ENCODE measurements at places on chromosomes 11 and 22.

GRCh38 chr11:112459001-112459400, 198.3 kb upstream of the PLET1 start:
- DNase-seq = no peak

DNA sequence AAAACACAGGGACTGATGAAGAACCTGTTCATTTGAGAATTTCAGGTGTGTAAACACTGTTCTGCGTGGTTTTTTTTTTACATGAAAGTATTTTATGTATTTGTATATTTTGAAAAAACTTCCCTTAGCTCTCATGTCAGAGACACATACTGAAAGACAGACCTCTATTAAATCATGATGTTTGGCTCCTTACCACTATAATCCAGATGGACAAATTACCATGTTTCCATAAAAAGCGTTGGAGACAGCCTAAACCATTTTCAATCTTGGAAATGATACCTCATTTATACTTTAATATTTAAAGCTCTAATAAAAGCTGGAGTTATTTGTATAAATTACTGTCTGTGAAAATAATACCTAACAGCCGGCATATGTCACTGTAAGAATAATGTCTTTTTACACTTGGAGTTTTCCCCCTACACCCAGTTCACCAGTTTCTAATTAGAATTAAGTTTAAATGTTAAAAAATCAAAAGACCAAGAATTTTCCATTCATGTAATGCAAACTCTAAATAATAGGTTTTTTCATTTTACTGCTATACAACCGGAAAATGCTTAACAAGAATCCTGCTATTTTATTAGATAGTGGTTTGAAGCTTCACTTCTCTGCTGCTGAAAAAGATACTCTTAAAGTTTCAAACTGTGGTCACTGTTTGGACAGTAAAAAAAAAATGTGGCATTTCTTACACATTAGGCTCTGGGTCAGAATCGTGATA, 30.8 kb downstream of the APLP2 start:
- DNase-seq = no peak

DNA sequence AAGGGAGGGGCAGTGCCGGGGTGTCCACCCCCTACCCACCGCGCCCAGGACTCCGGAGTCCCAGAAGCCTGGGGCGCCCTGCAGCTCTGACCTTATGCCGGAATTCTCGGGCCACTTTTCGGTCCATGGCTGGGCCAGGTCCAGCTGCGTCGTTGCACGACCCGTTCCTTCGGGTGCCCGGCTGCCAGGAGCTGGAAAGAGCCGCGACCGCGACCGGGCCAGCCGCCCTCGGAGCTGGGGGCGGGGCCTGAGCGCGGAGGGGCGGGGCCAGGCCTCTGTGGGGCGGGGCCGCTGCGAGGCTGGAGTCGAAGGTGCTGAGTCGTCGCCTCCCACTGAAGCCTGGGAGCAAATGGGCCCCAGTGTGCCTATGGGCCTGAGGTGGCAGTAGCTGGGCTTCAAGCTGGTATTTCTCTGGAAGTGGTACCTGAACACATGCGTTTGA, at the start of gene USH1C:
Gene USH1C (minus strand): TSS at position 236 of the 442 bp plus-strand sequence. CDS start 109 bp downstream, at position 127.
- no peak for DNase-seq

DNA sequence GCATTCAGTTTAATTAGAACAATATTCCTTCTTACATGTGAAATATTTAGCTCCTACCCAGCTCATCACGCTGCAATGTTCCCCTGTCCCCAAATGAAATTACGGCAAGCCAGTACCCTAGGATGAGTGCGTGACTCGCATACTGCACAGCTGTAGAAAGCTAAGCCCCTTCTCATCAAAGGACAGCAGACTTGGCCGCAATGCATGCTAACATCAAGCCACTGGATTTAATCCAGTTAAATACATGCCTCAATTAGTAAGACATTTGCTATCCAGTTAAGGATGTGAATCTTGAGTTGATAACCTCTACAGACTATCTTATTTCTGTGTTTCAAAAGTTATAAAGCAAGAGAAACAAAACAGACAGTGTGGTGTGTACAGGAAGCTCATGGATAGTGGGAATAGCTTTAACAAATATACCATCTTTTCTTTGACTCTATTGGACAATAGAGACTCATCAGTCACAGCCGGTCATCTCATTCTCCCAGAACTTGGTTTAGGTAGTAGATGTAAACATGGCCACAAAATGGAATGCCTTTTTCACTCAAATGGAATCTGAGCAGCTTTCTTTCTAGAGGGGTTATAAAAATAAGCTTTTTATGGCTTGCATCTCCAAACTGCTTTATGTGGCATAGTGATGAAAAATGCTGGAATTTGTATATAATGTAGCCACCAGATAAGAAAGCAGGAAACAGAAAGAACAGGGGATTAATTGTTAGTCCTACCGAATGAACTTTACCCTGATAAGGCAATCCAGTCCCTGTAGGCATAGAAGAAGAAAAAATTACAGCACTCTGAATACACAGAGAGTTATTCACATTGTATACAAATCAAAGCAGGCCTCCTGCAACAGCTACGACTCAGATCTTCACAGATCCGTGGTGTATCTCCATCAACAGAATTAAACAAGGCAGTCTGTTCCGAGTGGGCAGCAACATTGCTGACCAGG, 224.1 kb downstream of the CADM1 start:
- DNase-seq = no peak

- DNase-seq = no peak
Observed at GRCh38 chr22:35452810-35453743, 53.1 kb downstream of the MCM5 start.

DNA sequence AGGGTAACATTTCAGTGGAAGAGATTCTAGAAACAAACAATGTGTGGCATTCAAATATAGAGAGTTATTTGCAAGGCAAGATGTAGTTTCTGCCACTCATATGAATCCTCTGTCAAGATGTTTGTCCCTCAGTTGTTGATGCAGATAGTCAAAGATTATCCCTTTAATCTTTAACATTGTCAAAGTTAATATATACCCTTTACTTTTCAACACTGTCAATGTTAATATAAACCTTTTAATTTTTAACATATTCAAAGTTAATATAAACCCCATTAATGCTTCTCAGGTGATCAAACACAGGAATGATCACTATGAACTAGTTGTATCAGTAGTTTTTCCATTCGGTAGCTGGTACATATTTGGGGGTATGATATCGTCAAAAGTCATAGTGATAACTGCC, 51.9 kb upstream of the PICALM start:
- no peak for DNase-seq

- peak; percentile 91 for DNase-seq
Observed at GRCh38 chr22:46287873-46288751, 8.6 kb upstream of the GTSE1 start.

DNA sequence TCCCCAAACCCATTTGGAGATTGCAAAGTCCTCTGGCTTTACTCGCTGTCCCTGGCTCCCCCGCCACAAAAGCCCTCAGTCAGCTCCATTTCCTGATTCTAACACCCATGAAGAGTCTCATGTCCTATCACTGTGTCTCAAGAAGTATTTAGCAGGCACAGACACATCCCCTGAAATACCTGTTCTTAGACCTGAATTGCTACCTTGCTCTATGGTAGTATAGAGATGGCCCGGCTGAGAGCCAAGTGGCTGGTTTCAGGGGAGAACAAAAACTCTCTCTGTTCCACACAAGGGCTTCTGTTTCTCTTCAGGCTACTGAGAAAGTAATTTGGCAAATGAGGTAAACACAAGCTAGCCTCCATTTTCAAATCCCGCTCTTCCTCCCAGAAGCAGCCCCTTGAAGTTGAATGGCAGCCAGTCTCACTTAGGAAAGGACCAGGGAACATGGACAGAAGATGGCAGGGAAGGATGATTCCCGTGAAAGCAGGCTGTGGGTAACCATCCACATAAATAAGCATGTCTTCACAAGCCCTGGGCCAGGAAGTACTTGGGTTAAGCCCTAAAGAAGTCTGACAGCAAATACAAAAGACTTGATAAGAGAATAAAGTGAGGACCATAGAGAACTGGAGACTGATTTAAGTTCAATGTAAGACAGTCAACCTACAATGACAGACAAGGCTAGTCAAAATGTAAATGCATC, 137.8 kb downstream of the C11orf58 start:
- DNase-seq = no peak

DNA sequence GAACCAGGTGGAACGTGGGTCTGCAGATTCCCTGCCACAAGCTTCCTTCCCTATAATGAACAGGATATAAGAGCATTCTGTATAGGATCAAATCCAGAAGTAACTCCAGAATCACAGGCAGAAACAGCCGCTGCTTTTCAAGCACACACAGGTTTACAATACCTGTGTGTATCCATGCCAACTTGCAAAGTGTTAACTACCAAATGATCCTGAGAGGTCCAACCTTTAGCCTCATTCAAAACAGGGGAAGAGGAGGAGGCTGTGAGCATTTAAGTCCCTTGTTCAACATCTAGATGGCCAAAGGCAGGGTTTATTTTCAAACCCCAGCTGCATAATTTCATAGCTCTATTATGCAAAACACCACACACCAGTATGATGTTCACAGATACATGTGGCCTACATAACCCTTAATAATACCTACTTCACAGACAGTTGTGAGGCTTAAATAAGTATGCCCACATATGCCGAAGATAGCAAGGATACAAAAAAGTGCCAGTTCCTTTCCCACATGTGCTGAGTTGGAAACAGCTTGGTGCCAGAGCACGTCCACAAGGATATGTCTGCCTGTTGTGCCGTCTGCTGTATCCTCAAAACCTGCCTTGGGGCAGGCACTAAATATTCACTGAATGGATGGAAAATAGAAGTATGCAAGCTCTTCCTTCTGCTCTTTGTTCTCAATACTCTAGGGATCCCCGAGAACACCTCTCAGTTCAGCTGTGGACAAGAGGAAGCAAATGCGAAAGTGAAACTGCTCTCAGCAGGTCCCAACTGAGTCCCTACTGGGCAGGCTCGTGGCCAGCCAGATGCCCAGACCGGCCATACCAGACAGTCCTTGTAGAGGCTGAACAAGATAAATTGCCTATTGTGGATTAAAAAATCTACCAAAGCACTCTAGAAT, 66.8 kb downstream of the LARGE1 start:
- DNase-seq = peak; percentile 81

- DNase-seq = no peak
Observed at GRCh38 chr11:4202749-4203148, 108.2 kb downstream of the RRM1 start.

- DNase-seq = no peak
Observed at GRCh38 chr22:18952022-18952421, 15.9 kb upstream of the PRODH start.

GRCh38 chr11:34308913-34309585, 48.8 kb downstream of the ABTB2 start:
- no peak for DNase-seq

DNA sequence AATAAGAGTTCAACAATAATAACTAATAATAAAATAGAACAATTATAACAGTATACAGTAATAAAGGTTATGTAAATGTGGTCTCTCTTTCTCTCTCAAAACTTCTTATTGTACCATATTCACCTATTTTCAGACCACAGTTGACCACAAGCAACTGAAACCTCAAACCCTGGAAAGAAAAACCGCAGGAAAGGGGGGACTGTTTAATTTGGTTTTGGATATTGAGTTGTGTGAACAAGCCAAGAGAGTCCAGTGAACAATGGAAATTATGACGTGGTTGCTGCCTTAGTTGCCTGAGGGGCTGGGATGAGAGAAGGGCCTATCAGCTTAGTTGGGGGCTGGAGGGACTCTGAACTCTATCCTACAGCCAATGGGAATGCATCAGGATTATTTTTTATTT, 178.7 kb upstream of the POU2AF2 start:
- DNase-seq = no peak

GRCh38 chr11:94731880-94732601, 36.1 kb upstream of the AMOTL1 start:
- no peak for DNase-seq

GRCh38 chr11:31656051-31656450, 146.5 kb downstream of the ELP4 start:
- DNase-seq = no peak

DNA sequence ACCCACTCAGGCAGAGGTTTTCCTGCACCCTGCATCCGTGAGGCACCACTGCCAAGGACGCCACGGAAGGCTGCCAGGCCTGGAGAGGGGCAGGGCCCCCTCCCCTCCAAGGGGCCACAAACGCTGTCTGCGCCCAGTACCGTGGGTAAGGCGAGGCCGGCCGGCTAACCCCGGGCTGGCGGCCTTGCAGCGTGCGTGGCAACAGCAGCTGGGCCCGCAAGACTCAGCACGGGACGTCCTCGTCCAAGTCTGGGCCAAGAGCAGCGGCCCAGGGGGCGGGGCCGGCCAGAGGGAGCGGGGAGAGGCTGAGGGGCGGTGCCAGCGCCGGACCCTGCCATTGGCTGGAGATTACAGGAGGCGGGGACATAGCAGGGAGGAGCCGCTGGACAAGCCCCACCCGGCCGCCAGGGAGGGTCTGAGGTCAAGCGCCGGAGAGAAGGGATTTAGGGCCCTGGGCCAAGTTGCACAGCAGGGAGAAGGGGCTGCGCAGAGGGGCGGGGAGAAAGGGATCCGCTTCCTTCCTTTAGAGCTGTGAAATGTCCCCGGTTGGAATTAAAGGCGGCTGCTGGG, 16.0 kb downstream of the SLC43A1 start:
- DNase-seq = peak; percentile 83

GRCh38 chr11:118917481-118918127, 8.1 kb downstream of the BCL9L start:
- DNase-seq = no peak

- DNase-seq = peak; percentile 26
Observed at GRCh38 chr11:284105-285020, 4.6 kb upstream of the PGGHG start.

DNA sequence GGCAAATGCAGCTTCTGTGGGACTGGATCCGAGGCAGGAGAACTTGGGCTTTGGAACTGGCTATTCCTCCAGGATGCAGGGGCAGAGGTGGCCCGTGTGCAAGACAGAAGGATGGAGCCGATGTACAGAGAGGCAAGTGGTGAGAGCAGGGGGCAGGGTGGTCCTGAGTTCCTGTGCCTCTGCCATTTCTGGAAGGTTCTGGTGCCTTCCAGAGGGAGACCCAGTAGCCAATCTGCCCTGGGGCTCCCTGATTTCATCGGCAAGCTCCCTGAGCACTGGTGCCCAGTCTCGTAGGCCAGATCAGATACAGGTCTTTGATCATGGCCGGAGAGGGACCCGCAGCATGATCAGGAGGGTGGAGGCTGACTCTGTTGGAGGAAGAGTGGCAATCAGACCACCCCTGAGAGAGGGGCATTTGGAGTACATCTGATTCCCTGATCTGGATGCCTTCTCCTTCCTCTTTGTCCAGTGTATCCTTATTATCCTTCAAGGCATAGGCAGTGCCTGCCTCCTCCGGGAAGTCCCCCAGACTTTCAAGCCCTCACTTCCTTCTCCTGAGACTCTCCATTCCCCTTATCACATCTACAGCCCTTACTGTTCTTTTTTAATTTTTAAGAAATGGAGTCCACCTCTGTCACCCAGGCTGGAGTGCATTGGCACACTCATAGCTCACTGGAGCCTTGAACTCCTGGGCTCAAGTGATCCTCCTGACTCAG, 9.7 kb downstream of the MRGPRD start:
- DNase-seq = no peak

GRCh38 chr11:116432301-116432700, 340.5 kb downstream of the BUD13 start:
- no peak for DNase-seq

- no peak for DNase-seq
Observed at GRCh38 chr11:57274904-57275498, 38.0 kb upstream of the APLNR start.
